ENCODE measurements at places on chromosomes 2 and 18. TPM values are rescaled to one million over a fixed set of nuclear protein-coding genes. Genes with fewer than 3 reads are reported as not detected.

DNA sequence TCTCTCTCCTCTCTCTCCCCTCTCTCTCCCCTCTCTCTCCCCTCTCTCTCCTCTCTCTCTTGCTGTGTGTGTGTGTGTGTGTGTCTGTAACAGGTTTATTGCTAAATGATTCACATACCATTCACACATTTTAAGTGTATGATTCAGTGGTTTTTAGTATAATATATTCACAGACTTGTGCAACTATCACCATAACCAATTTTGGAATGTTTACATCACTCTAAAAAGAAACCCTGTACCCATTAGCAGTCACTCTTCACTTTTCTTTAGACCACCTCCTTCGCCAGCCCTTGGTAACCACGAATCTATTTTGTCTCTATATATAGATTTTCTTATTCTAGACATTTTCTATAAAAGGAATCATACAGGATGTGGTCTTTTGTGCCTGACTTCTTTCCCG, 11.4 kb downstream of the THNSL2 start:
- DNase-seq: no peak

- no peak for DNase-seq
Observed at GRCh38 chr2:219010162-219010756, 17.0 kb upstream of the CRYBA2 start.

GRCh38 chr18:2522112-2522511, 49.2 kb downstream of the METTL4 start:
- no peak for DNase-seq

- DNase-seq: no peak
Observed at GRCh38 chr2:225464346-225465025, 65.0 kb downstream of the NYAP2 start.

DNA sequence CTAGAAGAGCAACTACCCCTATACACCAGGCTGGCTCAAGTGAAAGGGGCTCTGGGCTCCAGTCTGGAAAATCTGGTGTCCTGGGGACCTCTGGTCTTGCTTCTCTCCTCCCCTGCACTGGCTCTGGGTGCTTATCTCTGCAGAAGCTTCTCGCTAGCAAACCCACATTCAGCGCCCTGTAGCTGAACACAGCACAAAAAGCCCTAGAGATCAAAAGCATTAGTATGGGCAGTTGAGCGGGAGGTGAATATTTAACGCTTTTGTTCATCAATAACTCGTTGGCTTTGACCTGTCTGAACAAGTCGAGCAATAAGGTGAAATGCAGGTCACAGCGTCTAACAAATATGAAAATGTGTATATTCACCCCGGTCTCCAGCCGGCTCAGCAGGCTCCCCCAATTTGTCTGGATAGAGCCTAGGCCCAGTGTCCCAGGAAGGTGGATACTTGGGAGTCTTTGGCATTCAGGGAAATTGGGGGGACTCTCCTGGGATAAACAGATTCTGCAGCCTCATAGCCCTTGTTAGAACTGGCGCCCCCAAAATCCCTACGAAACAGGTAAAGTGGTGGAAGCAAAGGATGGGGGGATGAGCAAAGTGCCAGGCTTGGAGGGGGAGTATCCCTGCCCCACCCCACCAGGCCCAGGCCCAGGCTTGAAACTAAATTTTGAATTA, 2.5 kb upstream of the HOXD4 start:
- no peak for DNase-seq

DNA sequence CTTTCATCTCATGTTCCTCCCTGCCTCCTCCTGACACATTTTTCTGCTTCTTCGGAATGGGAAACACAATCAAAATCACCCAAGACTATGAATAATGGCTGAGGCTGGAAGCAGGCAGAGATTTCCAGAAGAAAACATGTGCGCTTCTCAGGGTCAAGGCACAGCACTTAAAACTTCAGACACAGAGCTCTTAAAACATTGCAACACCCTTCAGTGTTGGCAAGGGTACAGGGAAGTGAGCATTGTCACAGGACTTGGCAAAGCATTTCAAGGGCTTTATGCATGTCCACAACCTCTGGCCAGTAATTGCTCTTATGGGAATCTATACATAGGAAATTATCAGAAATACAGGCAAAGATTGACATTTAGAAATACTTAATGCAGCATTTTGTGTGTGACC, 477.6 kb upstream of the KLHL29 start:
- DNase-seq: no peak

- no peak for DNase-seq
Observed at GRCh38 chr2:7736646-7737305, 819.6 kb downstream of the RNF144A start.

DNA sequence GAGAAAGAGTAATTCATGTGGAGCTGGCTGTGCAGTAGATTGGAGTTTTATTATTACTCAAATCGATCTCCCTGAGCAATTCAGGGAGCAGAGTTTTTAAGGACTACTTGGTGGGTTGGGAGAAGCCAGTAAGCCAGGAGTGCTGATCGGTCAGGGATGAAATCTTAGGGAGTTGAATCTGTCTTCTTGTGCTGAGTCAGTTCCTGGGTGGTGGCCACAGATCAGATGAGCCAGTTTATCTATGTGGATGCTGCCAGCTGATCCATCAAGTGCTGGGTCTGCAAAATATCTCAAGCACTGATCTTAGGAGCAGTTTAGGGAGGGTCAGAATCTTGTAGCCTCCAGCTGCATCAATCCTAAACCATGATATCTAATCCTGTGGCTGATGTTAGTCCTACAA, 17.0 kb upstream of the UGT1A8 start:
- DNase-seq: no peak

Gene DCC
- 3.4 TPM for polyA plus RNA-seq

Gene MTERF4
- 67.1 TPM for polyA plus RNA-seq

Gene CRIM1
- 30.8 TPM for polyA plus RNA-seq

Gene RAPGEF4
- polyA plus RNA-seq: 16.0 TPM
